ENCODE measurements at places on chromosomes 11 and 22. TPM values are rescaled to one million over a fixed set of nuclear protein-coding genes. Genes with fewer than 3 reads are reported as not detected.

GRCh38 chr11:75655605-75656004, 13.2 kb downstream of the MAP6 start:
- peak; percentile 81 for DNase-seq

DNA sequence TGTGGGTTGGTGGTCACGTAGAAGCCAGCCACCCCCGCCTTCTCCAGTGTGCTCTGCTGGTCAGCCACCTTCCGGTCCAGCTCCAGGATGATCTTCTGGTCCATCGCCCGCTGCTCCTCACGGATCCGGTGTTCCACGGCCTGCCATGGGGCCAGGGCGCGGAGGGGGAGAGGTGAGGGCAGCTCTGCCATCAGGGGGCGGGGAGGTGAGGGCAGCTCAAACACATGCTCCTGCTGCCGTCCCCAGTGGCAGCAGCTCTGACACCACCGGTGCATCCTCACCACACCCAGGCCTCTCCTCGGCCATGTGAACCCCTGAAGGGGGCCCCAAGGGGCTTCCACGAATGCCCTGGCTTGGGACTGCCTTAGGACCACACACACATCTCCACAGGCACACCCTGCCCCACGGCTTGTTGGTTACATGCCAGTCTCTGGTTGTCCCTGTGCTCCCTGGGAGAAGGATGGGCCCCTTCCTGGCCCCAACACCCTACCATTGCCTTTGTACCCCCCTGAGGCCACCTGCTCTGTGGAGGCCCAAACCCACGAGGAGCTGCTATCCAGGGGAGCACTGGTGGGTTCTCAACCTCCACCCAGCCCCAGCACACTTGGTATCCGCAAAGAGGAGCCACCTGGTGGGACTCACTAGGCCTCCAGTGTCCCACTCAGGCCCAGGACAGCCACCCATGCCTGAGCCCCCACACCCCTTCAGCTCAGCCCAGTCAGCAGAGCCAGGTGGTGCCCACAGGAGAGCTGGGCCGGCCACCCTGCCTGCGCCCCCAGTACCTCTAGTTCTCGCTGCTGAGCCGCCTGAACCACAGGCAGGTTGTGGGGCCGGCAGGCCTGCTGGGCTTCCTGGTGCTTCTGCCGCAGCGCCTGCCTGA, 4.3 kb downstream of the DGCR6L start:
- no peak for DNase-seq

GRCh38 chr11:120575461-120575860, 63.9 kb downstream of the GRIK4 start:
- DNase-seq: no peak

DNA sequence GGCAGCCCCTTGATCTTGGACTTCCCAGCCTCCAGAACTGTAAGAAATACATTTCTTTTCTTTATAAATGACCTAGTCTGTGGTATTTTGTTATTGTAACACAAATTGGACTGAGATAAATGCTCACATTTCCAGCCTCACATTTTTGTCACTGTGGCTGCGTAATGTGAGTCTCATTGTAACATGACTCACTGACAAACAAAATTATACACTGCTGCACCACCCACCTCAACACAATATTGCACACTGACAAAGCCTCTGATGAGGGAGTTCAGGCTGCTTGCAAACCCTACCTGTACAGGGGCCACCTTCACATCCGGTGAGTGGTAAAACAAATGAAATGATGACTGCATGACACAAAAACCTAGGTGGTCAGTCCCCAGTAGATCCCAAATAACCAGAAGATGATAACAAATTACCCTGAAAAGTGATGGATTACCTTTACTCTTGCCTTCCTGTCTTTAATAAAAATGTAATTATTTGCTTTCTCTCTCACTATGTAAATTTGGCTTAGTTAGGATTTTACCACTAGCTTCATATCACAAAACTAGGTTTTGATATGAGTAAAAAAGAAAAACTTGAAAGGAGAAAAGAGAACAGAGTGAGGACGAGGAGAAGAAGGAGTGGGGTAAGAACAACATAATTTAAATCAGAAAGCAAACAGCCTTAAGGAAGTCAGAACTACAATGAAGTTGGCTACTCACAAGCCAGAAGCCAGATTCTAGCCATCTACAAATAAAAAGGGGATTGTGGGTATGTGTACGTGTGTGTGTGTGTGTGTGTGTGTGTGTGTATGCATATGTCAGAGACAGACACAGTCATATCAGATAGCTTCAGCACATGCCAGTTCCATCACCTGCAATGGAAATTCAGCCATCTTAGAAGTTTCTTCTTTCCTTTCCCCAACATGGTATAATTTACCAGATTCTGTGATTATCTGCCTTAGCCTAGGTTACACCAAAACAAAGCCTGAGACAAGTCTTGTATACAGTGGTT, 53.4 kb upstream of the SESN3 start:
- peak; percentile 72 for DNase-seq

DNA sequence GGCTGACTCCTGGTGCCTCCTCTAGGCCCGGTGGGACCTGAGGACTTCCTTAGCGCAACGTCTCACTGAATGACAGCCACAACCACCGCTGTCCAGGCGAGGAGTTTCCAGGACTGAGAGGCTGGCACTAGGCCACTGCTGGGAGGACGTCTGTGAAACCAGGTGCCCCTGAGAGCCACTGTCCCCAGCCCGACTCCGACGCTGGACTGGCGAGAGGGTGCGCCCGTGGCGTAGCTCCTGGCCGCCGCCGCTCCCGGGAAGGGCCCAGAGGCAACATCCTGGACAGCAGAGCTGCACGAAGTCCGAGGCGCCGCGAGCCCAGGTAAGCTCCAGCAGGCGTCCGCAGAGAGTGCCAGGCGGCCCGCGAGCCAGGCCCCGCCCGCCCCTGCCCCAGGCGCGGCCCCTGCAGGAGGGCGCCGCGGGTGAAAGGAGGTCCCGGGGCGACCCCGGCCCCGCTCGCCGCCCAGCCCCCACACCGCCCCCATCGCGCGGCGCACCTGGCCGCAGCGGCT, 525 bp downstream of the DGCR2 start:
- DNase-seq: peak; percentile 32

GRCh38 chr11:16173798-16174197, 182.5 kb downstream of the SOX6 start:
- no peak for DNase-seq

GRCh38 chr11:129815596-129816461, at the start of gene TMEM45B:
TSS of gene TMEM45B (plus strand) at chr11:129815848. CDS start at chr11:129852483, 36,635 bp downstream.
- DNase-seq: no peak

DNA sequence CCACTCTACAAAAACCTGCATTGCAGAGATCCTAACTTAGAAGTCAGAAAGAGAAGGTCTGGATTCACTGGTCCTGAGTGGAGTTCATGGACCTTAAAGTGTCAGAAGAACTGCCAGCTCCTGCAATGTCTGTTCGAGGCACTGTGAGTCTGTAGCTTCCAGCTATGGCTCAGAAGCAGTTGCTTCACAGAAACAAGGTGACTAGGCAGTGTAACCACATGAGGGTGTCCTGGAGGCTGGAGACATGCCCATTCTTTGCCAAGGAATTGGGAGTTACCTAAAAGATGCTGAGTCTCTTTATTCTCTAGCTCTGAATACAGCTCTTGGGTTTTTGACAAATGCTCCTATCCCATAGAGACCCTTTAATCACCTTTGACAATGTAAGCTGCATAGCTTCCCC, 130.5 kb downstream of the SPON1 start:
- no peak for DNase-seq

GRCh38 chr22:29257751-29258181, 10.0 kb downstream of the RHBDD3 start:
- no peak for DNase-seq

- peak; percentile 91 for DNase-seq
Measured at GRCh38 chr22:28949788-28950187, 66.4 kb downstream of the ZNRF3 start.

GRCh38 chr11:111723595-111723994, 42.6 kb downstream of the PPP2R1B start:
- no peak for DNase-seq

GRCh38 chr11:107708792-107709191, 3.1 kb downstream of the SLN start:
- DNase-seq: no peak

DNA sequence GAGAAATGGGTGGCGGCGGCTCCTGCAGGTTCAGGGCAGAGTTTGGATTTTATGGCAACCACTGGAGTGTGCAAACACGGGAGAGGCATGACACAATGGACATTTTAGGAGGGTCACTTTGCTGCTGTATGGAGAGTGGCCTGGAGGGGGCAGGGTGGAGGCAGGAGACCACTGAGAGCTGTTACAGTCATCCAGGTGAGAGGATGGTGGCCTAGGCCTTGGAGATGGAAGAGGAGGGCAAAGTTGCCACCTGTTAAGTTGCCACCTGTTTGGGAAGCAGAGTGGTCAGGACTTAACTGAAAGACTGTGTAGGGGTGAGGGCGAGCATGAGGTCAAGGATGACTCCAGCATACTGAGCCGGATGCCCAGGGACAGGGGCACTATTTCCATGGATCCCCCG, 2.3 kb upstream of the RAD9A start:
- DNase-seq: no peak

GRCh38 chr11:69445131-69445470, 36.4 kb upstream of the LINC01488 start:
- DNase-seq: no peak

- DNase-seq: no peak
Measured at GRCh38 chr11:78170874-78171549, 17.4 kb downstream of the KCTD21 start.

DNA sequence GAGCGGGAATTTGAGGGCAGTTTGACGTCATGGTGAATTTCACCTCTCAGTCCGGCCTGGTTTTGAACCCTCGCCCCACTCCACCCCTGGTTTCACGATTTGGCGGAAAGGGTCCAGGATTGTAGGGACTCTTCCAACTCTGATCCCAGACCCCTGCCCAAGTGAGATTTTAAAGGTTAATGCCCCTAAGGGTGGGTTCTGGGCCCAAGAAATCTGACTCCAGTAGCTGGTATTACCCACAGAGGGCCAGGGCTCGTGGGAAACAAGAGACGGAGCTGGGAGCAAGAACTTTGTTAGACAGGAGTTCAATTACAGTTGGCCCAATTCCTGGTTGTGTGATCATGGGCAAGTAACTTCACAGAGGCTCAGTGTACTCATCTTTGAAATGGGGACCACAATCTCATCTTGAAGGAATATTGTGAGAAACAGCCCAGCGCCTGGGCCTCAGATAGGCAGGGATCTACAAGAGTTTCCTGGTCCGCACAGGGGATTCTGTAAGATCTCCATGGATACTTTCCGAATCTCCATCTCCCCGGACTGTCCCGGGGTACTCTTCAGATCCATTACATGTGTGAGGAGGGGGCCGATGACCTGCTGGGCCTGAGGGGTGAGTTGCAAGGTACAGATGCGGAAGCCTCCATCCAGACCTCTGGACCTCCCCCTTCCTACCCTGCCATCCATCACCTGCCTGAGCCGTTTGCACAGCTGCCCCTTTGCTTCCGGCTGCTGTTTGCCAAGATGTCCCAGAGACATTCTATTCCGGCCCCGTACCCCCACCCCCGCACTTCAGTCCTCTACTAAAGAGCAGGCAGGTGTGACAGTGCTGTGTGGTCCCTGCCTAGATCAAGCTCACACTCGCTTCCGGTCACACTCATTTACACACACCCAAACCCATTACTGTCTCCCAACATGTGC, 687 bp upstream of the CALCA start:
- no peak for DNase-seq

GRCh38 chr11:65288706-65289536, 25.7 kb upstream of the CDC42EP2 start:
- peak; percentile 50 for DNase-seq

- no peak for DNase-seq
Measured at GRCh38 chr11:61587951-61588727, 7.3 kb upstream of the SYT7 start.

GRCh38 chr11:9259981-9260837, 4.9 kb downstream of the DENND5A start:
- DNase-seq: no peak

GRCh38 chr11:113623114-113623513, 83.0 kb downstream of the TMPRSS5 start:
- peak; percentile 82 for DNase-seq

The APOA4 gene
- not detected for polyA plus RNA-seq

The CHRM1 gene
- polyA plus RNA-seq: not detected

The CCDC81 gene
- 0.76 TPM for polyA plus RNA-seq

The HPS4 gene
- polyA plus RNA-seq: 27.6 TPM

The POU2AF3 gene
- polyA plus RNA-seq: 0.07 TPM

The LRRC32 gene
- 103 TPM for polyA plus RNA-seq

The RIMBP3B gene
- polyA plus RNA-seq: 0.02 TPM

The ME3 gene
- 9.6 TPM for polyA plus RNA-seq

The SHANK3 gene
- 0.12 TPM for polyA plus RNA-seq

The FOLR3 gene
- 1.4 TPM for polyA plus RNA-seq

The WBP2NL gene
- 0.10 TPM for polyA plus RNA-seq

The SMIM35 gene
- polyA plus RNA-seq: not detected

The GVQW3 gene
- polyA plus RNA-seq: 1.1 TPM

The DDI1 gene
- polyA plus RNA-seq: not detected

The XNDC1N gene
- 2.5 TPM for polyA plus RNA-seq

The YPEL4 gene
- 0.59 TPM for polyA plus RNA-seq

The MMP13 gene
- polyA plus RNA-seq: not detected

All from fibroblast of lung (primary cell).